ENCODE measurements at places on chromosomes 3 and 15.
A peak's percentile ranks its signal among the peaks of the same experiment; 100 is the strongest.

DNA sequence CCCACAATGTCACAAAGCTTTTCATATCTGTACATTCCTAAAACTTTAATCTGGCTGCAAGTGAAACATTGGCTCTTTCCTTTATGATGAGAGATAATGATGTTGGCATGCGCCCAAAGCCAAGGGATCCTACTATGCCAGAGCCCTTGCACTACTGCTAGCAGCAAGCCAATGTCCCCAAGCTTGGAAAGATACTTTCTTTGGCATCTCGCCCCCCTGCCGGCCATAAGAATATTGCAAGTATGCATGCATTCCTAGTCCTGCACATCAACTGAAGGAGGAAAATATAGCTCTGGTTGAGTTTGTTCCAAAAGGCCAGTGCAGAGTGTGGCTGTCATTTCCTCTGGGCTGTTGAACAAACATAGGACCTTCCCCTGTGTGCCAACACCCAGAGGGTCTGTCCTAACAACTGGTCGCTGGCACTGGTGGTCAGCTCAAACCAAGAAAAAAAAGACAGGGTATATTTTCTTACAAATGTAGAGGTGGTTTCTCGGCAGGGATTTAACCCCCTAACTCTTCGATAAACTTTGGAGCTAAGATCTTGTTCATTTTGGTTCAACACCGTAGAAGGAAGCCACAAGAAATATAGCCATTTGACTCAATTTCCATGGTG, 120.9 kb upstream of the ZBED2 start:
- DNase-seq, result no peak

- no peak for DNase-seq
Observed at GRCh38 chr3:4323246-4324027, 20.3 kb downstream of the SETMAR start.

- no peak for DNase-seq
Observed at GRCh38 chr3:185470323-185470722, 28.5 kb downstream of the TMEM41A start.

DNA sequence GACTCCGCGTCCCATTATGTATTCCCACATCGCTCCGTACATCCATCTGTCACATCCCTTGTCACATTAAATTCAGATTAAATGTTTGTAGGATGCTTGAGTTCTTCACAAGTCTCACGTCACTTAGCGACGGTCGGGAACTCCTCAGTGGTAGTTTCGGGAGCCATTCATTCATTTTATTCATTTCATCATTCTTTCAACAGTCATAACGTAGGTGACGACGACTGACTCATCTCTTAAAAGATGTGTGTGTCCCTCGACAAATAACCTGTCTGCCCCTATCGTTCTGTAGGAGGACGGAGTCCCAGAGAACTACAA, 272 bp upstream of the SRPRB start:
- no peak for DNase-seq

- DNase-seq, result no peak
Observed at GRCh38 chr15:37877851-37878741, 56.3 kb upstream of the TMCO5A start.

DNA sequence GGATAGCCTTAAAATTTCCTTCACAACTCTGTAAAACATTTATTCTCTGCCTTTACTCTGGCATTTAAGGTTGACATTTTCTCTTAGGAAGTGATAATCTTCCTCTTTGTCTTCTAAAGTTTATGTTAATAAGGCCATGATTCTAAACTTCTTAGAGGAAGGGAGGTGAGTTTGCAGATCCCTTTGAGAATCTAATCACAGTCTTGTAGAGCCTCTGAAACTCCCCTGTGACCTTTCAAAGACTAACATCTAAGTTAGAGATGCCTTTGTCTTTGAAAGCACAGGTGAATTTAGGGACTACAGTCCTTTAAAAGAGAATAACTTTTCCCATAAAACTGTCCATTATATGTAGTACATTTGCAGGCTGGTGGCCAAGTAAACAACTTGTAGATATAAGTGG, 115.1 kb downstream of the PLCL2 start:
- DNase-seq, result no peak

DNA sequence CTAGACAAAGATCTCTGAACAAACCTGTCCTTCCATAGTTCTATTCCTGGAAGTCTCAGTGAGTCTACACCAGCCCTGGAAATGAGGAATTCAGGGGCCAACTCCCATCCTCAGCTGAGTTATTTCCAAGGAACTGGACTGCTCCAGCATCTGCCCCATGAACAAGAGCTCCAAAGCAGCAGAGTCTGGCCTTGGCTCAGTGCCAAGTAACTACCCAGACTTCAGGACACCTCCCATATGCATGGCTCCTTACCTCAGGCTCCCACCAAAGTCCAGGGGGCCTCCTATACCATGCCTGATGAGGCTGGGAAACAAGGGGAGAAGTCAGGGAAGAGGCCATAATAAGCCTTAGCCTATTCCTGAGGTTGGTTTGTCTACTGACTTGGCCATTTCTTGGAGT, 45.0 kb downstream of the FAIM start:
- no peak for DNase-seq

GRCh38 chr15:25186906-25187645, 232.3 kb downstream of the SNRPN start:
- DNase-seq, result no peak

- DNase-seq, result no peak
Observed at GRCh38 chr3:133860519-133860918, 35.2 kb downstream of the RAB6B start.

- DNase-seq, result no peak
Observed at GRCh38 chr3:152243301-152243711, 25.4 kb upstream of the MBNL1 start.

- DNase-seq, result no peak
Observed at GRCh38 chr3:185929192-185930151, 8.3 kb downstream of the TRA2B start.

DNA sequence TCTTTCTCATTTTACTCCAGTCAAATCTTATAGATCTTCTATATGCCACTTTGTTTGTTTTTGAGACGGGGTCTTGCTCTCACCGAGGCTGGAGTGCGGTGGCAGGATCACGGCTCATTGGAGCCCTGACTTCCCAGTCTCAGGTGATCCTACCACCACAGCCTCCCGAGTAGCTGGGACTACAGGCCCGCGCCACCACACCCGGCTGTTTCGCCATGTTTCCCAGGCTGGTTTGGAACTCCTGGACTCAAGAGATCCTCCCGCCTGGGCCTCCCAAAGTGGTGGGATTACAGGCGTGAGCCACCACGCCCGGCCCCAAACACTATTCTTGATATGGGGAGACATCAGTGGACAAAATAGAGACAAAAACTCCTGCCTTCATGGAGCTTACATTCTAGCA, 927 bp upstream of the TFDP2 start:
- DNase-seq, result no peak

- no peak for DNase-seq
Observed at GRCh38 chr3:120040813-120041377, 53.4 kb downstream of the GSK3B start.

DNA sequence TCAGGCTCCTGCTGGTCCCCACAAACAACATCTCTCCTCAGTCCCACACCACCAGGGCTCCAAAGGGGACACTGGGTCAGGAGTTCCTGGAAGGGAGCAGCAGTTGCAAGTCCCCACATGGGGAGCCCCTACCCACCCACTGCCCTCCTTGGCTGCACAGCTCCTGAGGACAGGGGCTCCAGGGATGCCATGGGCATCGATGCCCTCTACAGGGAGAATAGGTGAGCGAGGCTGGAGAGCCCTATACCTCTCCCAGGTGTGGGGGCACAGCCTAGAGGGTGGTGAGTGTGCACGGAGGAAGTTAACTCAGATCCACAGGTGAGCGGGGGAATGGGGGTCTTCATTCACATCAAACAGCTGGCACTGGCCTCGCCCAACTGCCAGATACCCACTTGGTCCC, 141.2 kb upstream of the LINGO1 start:
- no peak for DNase-seq

- DNase-seq, result no peak
Observed at GRCh38 chr3:135082706-135083105, 287.6 kb downstream of the EPHB1 start.

GRCh38 chr3:85524104-85524503, 565.3 kb downstream of the CADM2 start:
- DNase-seq, result no peak

GRCh38 chr15:63277038-63277892, at the start of gene APH1B:
TSS of gene APH1B (plus strand) at chr15:63277605. CDS start at chr15:63277624, 19 bp downstream.
- DNase-seq, result peak; percentile 44

GRCh38 chr15:76799760-76800159, 105.4 kb downstream of the SCAPER start:
- no peak for DNase-seq

- no peak for DNase-seq
Observed at GRCh38 chr3:8665407-8665896, 20.9 kb upstream of the SSUH2 start.

- DNase-seq, result no peak
Observed at GRCh38 chr15:38068626-38069391, 134.4 kb downstream of the TMCO5A start.

DNA sequence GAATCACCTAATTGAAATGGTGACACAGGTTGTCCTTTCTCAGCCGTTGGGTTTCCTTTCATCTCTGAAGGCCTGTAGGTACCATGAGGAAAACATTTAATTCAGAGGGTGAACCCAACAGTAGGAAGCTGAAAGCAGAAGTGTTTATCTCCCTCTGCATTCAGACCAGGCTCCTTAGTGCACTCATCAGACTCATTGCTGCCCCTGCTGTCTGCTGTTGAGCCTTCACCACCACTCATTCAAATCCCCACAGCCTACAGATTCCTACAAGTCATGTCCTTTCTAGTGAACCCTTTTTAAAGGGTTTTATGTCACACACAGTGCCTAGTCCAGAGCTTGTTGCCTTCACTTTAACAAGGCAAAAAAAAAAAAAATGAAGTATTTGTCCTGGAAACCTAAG, 13.4 kb downstream of the WDR48 start:
- DNase-seq, result no peak

DNA sequence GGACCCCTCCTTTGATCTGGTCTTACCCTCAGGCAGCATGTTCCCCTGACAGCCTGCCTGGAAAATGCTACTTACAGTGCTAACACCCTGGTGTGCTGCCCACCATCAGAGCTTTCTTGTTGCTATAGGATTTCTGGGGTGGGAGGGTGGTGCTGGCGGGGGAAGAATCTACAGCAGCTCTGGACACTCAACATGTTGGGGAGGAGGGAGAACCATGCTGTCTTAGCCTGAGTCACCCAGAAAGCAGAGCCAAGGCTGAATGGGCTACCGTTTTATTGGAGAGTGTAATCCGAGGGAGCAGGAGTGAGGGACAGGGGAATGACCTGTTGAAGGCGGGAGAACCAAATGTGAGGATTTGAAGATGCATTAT, 45.6 kb downstream of the MFSD1 start:
- no peak for DNase-seq

DNA sequence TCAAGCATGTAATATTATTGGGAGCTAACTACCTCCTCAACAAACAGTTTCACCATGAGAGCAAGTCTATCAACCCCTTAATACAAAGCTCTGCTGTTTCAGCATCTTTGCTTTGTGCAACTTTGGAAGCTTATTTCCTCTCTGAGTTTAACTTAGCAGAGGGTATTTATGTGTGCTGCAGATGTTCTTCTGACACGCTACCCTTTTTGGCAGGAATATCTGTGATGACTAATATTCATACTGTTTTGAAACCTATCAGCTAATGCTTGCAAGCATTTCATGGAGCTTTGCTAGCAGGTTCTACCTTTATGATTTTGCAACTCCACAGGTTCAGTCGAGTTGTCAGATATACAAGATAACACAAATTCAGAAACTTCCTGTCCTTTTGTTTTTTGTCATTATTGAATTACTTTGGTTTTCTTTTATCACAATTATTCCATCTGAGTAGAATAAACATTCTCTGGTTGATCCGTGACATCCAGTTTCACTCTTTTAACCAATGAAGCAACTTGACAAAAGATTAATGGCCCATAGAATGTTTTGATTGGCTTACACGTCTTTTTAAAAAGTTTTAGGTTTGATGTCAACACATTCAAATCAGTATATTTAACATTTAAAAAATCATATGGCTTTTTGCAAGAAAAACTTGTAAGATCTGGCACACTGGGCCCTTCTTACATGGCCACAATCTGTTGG, 1.7 kb upstream of the SLC9A9 start:
- DNase-seq, result no peak

- DNase-seq, result no peak
Observed at GRCh38 chr3:29141197-29141917, 139.5 kb upstream of the RBMS3 start.

GRCh38 chr15:27258287-27258686, 287.3 kb downstream of the GABRG3 start:
- no peak for DNase-seq

GRCh38 chr3:45988804-45989203, 6.8 kb downstream of the FYCO1 start:
- no peak for DNase-seq

DNA sequence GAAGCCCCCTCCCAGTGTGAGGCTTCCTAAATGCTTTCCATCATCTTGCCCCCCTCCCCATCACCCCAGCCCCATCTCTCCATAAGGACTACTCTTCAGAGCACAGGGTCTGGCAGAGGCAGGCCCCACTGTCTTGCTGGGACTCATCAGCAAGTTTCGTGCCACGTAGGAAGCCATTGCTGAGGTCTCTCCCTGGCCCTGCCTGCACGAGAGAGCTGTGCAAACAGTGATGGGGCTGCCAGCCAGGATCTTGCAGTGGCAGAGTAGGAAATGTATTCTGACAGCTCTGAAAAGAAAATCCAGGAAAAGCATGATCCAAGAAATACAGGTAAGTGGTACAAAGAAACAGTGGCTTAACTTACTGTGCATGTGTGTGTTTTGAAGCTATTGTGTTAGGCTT, 22.6 kb downstream of the ISL2 start:
- DNase-seq, result no peak

DNA sequence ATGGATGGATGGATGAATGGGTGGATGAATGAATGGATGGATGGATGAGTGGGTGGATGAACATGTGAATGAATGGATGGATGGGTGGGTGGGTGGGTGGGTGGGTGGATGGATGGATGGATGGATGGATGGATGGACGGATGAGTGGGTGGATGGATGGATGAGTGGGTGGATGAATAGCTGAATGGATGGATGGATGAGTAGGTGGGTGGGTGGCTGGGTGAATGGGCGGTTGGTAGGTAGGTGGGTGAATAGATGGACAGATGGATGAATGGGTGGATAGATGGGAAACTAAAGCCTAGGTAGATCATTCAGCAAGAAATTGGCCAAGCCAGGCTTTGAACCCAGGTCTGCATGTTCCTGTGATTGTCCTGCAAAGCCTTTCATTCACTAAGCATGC, 155.6 kb downstream of the WNT5A start:
- DNase-seq, result no peak

- DNase-seq, result no peak
Observed at GRCh38 chr15:89551550-89551949, 23.7 kb upstream of the TICRR start.

DNA sequence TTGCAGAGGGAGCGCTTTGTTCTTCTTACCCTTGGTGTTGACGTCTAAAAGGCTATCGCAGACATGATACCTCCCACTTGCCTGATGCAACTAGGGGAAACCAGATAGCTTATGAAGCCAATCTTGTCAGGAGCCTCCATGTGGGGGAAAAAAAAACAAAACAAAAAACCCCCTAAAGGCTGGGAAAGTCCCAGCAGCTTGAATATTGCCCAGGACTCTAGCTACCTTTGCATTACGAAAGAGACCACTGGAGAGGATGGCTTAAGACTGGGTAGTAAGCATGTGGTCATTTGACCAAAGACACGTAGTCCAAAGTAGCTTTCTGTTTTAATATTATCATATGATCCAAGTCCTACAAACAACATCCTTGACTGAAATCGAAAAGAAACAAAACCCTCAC, 120.7 kb upstream of the WNT5A start:
- no peak for DNase-seq

- no peak for DNase-seq
Observed at GRCh38 chr15:41971895-41972252, 483 bp downstream of the EHD4 start.

Measured in NCI-H187 (cell line).